ENCODE measurements at places on chromosomes 4 and X. TPM values are rescaled to one million over a fixed set of nuclear protein-coding genes. Genes with fewer than 3 reads are reported as not detected.

GRCh38 chr4:110631584-110632505, 9.0 kb upstream of the PITX2 start:
- peak; percentile 86 for DNase-seq

- DNase-seq = no peak
Observed at GRCh38 chr4:1547856-1548826, 136.0 kb downstream of the FAM53A start.

- DNase-seq = no peak
Observed at GRCh38 chr4:142110136-142110535, 473.8 kb downstream of the IL15 start.

DNA sequence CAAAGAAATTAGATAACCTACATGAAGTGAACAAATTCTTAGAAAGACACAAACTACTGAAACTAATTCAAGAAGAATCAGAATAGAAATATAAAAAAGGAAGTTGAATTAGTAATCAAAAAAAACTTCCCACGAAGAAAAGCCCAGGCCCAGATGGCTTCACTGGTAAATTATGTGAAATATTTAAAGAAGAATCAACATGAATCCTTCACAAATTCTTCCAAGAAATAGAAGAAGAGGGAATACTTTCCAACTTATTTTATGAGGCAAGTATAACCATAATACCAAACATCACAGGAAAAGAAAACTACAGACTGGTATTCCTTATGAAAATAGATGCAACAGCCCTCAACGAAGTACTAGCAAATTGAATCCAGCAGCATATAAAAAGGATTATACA, 30.7 kb downstream of the MOSPD2 start:
- DNase-seq = no peak

GRCh38 chrX:152950786-152951185, 43.1 kb downstream of the PNMA5 start:
- DNase-seq = no peak

- DNase-seq = no peak
Observed at GRCh38 chrX:115266300-115266699, 23.2 kb upstream of the LUZP4 start.

DNA sequence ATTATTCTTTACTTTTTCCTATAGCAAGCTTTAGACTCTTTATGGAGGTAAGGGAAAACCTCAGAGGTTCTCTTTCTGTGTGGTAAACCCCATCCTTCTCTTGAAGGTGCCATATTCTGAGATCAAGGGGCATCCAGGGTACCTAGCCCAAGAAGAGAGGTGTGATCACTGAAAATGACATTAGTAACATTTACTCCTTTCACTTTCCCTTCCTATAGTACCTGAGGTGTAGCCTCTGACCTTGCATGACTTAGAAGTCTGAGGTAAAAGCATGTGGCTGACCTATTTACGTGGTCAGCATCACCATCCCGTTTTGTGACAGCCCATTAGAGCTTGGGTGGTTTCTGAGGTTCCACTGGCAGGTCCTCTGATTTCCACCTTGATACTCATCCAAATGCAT, 25.7 kb downstream of the SGMS2 start:
- DNase-seq = no peak

GRCh38 chrX:118825227-118825626, 1.6 kb downstream of the ZCCHC12 start:
- DNase-seq = no peak

DNA sequence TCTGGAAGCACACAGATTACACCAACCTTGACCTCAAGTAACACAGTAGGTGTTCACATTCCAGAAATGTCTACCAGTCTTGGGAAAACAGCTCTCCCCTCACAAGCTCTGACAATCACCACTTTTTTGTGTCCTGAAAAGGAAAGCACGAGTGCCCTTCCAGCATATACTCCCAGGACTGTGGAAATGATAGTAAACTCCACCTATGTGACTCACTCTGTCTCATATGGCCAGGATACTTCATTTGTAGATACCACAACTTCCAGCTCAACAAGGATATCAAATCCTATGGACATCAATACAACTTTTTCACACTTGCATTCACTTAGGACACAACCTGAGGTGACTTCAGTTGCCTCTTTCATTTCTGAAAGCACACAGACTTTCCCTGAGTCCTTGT, 46.9 kb downstream of the ADGRG4 start:
- no peak for DNase-seq

DNA sequence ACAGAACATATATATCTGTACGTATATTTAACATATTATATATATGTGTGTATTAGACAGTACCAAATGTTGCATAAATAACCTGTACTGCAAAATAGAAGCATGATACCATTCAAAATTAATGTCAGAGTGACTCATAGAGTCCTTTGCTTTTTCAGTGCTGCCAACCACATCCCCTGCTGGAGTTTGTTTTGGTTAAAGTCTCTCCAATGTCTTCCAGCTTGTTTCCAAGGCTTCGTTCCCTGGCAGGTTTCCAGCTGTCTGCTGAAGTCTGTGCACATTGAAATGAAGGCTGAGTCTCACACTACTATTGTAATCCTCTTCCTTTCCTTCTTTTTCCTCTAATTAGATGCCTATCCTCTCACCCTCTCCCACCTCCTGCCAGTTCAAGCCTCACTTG, 14.9 kb downstream of the NRK start:
- DNase-seq = peak; percentile 89

GRCh38 chr4:109972786-109973528, 60.3 kb downstream of the EGF start:
- no peak for DNase-seq

DNA sequence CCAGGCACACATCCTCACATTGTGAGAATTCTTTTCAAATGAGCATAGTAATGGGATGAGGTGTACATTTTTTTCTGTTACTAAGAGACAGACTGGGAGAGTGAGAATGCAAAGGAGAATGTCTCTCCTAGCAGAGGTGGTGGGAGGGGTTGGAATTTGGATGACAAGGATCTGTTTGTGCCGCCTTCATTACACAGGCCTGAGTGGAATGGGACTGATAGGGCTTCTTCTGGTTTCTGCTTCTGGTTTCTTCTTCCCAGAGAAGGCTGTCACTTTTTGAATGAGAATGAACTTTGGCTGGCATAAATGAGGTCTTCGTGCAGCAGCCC, 55.4 kb downstream of the C4orf51 start:
- peak; percentile 85 for DNase-seq

- DNase-seq = no peak
Observed at GRCh38 chr4:25190407-25190806, 30.2 kb upstream of the SEPSECS start.

Gene EPGN
- not detected for total RNA-seq

Gene HGFAC
- total RNA-seq = not detected

Gene ZC4H2
- total RNA-seq = 0.51 TPM

Gene GPR143
- total RNA-seq = 3.9 TPM

Gene SPOCK3
- not detected for total RNA-seq

Gene BEX1
- total RNA-seq = 37.9 TPM

Gene BRS3
- total RNA-seq = not detected

Gene ADGRA3
- total RNA-seq = 19.4 TPM

Gene TCEAL1
- total RNA-seq = 14.7 TPM

Data from Daoy (cell line).